Activated CD4-positive, alpha-beta T cell treated with anti-CD3 and anti-CD28 coated beads, Interleukin-2, amount 50 U/mL, for 1 hour (primary cell): ENCODE measurements at places on chromosomes 11 and 22.

DNA sequence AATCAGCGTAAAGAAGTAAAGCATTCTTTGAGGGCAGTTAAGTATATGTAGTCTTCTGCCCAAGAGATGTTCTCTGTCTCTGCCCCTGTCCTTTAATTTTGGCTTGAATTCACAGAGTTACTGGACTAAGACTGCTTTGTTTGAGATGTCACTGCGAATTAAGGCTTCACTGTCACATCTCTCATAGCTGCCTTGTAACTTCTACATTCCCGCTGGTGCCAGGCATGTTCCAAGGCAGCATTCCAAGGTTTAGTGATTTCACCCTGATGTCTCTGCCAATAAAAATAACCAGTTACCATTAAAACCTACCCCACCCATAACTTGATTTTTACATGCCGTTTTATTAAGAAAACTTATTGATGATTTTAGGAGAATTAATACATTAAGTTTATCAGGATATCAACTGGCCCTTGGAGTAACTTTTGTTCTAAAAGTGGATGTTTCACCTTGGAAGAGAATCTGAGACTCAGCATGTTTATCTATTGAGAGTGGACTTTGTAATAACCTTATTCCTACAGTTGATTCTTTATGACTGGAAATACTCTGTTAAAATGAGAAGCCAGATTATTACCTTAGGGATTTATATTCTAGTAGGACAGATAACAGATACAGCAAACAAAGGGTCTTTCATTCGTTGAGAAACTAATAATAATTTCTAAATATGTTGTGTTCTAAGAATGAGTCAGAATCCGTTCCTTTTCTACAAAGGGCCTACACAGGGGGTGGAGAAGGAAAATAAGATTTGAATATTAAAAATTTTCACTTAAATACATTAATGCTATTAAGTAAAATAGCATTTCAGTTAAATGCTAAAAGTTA lies 110.2 kb downstream of the UVRAG start:
- no peak for DNase-seq

- DNase-seq, result no peak
Measured at GRCh38 chr11:126392633-126393013, 37.1 kb downstream of the ST3GAL4 start.

DNA sequence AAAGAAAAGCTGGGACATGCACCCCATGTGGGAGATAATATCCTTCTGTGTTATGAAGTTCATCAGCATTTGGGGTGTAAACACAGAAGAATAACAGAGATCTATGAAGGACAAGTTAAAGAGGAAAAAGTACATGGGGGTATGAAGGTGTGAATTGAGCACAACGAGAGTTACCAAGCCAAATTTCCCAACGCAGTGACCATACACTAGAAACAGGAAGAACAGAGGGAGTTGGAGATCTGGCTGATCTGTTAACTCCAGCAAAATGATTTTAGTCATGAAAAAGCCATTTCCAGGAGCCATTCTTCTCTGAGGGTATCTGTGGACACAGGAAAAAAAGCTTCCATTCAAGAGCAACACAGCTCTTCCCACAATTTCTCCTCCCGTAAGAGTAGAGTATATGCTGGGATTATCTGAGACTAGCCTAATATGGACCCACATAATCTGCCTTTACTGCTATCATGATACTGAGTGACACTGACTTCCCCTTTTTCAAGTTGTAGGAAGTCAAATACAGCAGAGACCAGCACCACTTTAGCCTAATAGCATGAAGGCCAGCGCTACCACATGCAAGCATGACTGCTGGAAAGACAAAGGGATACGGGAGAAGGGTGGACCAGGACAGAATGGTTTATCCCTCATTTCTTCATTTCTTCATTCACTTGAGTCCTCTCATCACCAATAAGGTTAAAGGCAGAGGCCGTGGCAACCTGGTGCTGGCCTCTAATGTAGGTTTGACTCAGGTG lies 19.6 kb upstream of the OR8D2 start:
- DNase-seq, result no peak

- no peak for DNase-seq
Measured at GRCh38 chr22:35409783-35410662, 10.1 kb downstream of the MCM5 start.

- no peak for DNase-seq
Measured at GRCh38 chr11:65121447-65121864, 478 bp downstream of the FAU start.

DNA sequence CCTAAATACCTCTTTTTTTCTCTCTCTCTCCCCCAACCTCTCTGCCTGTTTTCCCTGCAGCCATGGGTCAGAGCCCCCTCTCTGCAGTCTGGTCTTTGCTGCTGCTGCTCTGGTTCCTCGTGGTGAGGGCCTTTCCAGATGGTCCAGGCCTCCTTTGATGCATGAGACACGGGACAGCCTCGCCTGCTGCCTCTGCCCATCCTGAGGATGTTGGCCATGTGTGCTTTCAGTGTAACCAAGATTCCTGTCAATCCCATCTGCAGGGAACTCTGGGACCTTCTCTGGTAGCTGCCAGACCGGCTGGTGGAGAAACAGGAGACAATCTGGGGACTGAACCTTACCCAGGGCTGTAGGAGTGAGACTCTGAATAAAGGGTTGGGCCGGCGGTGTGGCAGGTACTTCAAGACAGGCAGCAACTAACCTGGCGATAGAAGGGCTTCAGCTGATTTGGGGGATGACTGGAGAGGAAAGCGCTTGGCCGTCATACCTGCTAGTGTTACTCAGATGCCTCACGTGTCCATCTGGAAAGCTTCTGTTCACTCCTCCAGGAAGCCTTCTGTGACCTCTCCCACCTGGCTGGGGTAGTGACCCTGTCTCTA lies 7.1 kb downstream of the CHRNA10 start:
- no peak for DNase-seq

DNA sequence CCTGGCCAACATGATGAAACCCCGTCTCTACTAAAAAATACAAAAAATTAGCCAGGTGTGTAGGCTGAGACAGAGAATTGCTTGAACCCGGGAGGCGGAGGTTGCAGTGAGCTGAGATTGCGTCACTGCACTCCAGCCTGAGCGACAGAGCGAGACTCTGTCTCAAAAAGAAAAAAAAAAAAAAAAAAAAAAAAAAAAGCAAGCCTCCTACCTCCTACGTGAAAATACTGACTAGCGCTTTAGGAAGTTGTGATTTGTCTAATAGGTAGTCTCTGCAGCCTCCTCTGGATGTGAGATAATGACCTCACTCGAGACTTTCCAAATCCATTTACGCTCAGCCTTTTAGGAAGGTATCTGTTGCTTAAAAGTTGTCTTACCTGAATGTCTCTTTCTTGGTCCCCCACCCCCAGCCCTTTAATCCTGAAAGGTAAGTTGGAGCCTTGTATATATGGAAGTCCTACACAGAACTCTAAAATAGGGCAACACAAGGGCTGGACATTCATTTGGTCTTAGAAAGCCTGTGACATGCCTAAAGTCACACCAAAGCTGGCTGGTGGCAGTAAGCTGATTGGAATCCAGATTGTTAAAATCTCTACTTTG lies 5.5 kb downstream of the SEPTIN3 start:
- no peak for DNase-seq

- peak; percentile 53 for DNase-seq
Measured at GRCh38 chr11:128522943-128523518, 64.3 kb downstream of the ETS1 start.

DNA sequence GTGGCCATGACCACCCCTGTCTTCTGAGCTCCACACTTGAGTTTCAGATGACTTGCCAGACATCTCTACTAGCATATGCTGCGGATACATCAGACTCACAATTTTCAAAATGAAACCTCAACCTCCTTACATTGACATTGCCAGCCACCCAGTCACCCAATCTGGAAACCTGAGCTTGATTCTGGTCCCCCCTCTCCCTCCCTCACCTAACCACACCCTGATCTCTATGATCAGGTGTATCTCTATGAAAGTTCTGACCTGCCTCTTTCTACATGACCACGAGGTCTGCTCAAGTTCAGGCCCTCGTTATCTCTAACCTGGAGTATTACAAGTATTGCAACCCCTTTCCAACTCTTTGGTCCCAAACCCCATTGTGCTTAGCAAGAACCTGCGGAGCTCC lies 254.1 kb downstream of the KIRREL3 start:
- no peak for DNase-seq

GRCh38 chr22:43566561-43567332 lies 154.9 kb downstream of the MPPED1 start:
- DNase-seq, result no peak

GRCh38 chr11:70203751-70204465 lies 812 bp downstream of the FADD start:
- DNase-seq, result peak; percentile 90

GRCh38 chr22:33869946-33870345 lies 50.3 kb downstream of the LARGE1 start:
- no peak for DNase-seq
